HS-5 (cell line): ENCODE measurements at places on chromosomes 12 and 14.
A peak's percentile ranks its signal among the peaks of the same experiment; 100 is the strongest.

DNA sequence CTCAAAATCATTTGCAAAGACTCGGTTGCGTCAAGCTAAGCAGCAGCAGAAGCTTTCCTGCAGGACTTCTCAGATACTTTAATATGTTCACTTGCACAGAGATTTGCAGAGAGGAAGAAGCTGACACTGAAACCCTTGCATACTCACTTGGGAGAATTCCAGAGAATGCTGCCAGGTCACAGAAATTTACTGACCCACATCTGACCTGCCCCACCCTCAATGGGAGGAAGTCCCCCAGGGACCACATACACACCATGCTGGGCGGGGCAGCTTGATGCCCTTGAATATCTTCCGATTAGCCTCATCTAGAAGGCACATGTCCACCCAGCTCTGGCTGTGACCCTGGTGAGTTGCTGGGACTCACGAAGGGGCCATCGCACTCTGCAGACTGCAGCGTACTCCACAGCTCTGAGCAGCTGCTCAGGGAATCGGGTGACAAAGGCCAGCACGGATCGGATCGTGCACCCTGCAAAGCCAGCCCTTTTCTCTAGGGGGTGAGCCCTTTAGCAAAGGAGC, 83.2 kb downstream of the ITPK1 start:
- no peak for DNase-seq

DNA sequence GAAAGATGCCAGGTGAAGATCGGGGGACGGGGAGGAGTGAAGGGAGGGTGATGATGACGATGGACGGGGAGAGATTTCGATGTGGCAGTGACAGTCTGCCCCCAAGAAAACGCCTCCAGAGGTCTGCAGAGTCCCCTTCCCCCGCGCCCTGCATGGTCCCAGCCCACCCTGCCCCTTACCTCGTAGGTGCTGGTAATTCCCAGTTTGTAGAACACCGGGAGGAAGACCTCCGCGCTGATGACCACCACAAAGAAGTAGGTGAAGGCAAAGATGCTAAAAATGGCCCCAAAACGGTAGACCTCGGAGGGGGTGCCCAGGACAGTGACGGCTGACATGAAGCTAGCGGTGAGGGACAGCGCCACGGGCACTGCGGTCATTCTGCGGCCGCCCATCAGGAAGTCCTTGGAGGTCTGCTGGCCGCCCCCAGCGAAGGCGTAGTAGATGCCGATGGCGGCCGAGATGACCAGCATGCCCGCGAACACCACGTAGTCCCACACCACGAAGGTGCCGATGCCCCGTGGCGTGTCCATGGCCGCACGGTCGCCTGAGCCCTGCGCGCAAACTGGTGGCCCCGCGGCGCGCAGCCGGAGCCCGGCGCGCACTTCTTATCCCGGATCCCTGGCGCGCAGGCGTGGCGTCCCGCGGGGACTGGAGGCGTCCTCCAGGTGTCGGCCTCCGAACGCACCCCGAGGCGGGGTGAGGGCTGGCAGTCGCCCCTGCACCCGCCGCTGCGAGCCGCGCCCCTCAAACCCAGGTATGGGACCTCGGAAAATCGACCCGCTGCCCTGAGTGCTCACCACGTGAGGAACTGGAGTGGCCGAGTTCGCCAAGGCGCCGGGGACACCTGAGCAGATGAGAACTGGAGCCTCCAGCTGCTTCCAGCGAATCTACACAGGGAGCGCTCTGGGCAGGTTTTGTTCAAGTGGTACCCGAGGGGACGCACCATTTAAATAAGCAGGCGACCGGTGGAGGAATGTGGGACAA, at the start of gene SLC5A8:
SLC5A8 (minus strand) TSS at position 920 of the 984 bp plus-strand sequence; CDS start at position 530, 390 bp downstream.
- DNase-seq: no peak

DNA sequence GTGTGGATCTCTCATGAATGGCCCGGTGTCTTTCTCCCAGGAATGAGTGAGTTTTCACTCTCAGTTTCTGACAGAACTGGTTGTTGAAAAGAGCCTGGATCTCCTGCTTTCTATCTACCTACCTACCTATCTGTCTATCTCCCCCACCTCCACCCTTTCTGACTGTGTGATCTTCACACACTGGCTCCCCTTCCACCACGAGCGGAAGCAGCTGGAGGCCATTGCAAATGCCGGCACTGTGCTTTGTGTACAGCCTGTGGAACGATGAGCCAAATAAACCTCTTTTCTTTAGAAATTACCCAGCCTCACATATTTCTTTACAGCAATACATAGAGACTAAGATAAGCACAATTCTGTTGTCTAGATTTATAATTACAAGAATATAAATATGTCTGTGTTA, 7.2 kb downstream of the GSKIP start:
- DNase-seq: no peak

DNA sequence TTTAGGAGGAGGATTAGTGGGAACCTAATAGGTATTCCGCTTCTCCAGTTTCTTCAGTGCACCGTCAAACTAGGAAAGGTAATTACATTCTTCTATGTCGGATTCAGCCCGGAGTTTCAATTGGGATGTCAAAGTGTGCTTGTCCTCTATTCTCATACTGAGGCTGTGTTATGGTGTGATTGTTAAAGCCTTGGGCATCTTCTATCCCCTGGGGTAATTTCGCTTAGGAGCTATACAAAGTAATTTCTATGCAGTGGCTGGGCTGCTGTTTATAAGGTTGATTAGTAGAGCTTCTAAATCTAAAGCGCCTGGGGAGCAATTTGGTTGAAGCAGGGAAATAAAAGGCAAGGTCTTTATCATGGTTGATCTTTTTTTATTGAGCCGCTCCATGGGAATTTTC, 399.6 kb downstream of the ZFP36L1 start:
- DNase-seq: no peak

GRCh38 chr14:51650716-51651387, 858 bp upstream of the FRMD6 start:
- DNase-seq: no peak

DNA sequence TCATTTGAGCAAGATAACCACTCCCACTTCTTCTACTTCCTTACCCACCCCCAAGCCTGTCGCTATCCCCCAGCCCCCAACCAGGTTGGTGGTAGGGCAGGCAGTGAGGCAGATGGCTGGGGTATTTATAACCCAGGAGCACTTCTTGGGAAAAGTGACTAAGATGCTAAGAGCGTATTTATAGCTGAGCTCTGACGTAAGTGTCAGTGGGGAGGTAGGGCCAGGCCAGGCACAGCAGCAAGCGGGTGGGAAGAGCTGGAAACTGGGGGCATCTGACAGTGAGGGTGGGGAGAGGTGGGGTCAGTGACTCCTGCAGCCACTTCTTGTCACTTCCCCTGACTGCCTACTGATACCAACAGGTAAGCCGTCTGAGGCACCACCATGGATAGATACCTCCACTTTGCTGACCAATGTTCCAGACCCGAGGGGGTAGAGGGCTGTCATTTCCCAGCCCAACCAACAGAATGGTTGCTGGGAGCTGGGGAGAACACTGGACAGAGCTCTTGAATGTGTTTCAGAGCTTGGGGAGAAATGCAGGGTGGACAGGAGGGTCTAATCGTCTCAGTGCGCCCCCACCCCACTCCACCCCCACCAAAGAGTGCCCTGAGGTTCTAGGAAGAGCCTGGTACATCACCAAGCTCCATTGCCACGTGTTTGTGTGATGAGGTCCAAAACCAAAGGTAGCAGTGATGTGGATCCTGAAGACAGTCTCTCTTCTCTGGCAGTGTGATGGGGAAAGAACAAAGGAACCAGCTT, 2.7 kb upstream of the INHBE start:
- DNase-seq: no peak

- no peak for DNase-seq
Observed at GRCh38 chr12:58657190-58657589, 263.1 kb downstream of the LRIG3 start.

GRCh38 chr12:81819991-81820633, 61.0 kb upstream of the PPFIA2 start:
- peak; percentile 69 for DNase-seq

DNA sequence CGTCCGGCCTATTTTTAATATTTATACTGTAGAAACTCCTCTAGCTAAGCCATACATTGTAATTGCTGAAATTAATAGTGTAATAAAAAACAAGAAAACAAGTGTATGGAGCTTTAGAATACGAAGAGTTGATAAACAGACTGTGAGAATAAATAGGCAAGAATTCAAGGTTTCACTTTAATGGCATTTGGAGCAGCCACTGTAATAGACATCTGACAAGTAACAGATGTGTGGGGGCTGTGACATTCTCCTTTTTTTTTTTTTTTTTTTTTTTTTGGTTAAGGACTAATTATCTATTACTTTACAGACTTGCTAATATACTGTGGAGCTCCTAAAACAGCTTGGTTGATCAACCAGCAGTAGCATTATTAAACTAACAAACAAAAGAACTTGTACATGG, 42.1 kb upstream of the CFAP54 start:
- DNase-seq: no peak

- no peak for DNase-seq
Observed at GRCh38 chr14:24607081-24607480, 2.4 kb downstream of the GZMH start.

- no peak for DNase-seq
Observed at GRCh38 chr14:37172936-37173614, 669 bp upstream of the SLC25A21 start.

DNA sequence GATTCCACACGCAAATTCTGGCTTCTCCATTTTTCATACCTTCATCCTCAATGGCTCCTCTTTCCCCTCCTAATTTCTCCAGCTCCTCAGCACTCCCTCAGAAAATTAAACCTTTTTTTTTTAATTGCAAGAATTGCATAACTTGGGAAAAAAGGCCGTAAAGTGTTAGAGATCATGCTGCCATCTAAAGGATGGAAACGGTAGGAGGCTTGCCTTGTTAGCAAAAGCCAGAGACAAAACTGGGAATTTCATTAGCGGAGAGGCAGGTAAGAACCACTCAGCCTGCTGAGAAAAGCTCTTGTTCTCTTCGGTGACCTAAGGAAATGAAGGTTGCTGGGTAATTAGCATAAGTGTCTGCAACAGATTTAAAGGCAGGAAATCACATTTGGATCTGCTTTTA, 204.3 kb downstream of the AEBP2 start:
- peak; percentile 16 for DNase-seq

DNA sequence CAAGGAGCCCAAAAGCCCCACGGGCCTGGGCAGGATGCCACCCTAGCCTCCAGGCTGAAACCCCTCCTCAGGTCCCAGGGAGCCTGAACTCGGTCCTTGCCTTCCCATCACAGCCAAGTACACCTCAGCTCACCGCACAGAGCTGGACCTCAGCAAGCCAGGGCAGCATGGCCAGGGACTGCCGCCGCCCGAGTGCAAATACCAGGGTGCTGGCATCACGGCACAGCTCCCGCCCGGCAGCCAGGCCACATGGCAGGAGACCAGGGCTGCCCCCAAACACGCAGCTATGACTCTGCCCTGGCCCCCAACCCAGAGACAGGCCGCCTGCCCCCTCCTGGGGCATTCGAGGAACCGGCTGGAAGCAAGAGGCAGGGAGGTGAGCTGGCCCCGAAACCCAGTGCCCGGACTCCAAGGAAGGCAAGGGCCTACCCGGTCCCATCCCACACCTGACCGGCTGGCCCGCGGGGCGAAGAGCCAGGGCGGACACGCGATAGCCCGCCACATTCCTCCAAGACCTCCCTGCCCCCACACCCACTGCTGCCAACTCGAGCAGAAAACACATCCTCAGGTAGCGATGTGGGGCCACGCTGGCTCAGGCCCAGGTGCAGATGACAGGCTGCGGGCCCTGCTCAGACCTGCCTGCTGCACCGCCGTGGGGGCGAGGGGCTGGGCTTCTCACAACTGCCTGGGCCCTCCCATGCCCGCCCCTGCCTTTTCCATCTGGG, 2.7 kb downstream of the JAG2 start:
- DNase-seq: no peak

- DNase-seq: no peak
Observed at GRCh38 chr14:26589925-26590324, 7.9 kb downstream of the NOVA1 start.

- DNase-seq: no peak
Observed at GRCh38 chr14:94462763-94463572, 10.4 kb upstream of the SERPINA11 start.

- no peak for DNase-seq
Observed at GRCh38 chr14:41817626-41818025, 210.9 kb downstream of the LRFN5 start.

GRCh38 chr14:102916347-102917055, 6.0 kb upstream of the AMN start:
- DNase-seq: no peak

GRCh38 chr12:98686603-98687002, 41.5 kb downstream of the APAF1 start:
- DNase-seq: no peak

GRCh38 chr12:28830491-28830890, 318.6 kb upstream of the FAR2 start:
- no peak for DNase-seq

- no peak for DNase-seq
Observed at GRCh38 chr12:104665296-104665695, 208.5 kb downstream of the CHST11 start.

DNA sequence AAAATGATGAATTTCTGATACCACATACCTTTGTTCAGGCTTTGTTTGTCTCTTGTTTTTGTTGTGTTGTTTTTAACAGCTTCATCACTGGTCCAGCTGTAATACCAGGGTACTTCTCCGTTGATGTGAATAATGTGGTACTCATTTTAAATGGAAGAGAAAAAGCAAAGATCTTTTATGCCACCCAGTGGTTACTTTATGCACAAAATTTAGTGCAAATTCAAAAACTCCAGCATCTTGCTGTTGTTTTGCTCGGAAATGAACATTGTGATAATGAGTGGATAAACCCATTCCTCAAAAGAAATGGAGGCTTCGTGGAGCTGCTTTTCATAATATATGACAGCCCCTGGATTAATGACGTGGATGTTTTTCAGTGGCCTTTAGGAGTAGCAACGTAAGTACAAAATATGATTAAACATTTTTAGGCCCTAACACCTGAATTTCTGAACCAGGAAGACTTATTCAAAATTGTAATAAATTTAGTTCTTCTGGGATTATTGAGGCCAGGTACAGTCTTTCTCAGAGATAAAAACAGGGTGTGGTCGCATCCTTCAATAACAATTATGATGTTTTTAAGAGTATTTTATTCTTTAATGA, 22.4 kb downstream of the RXYLT1 start:
- no peak for DNase-seq

DNA sequence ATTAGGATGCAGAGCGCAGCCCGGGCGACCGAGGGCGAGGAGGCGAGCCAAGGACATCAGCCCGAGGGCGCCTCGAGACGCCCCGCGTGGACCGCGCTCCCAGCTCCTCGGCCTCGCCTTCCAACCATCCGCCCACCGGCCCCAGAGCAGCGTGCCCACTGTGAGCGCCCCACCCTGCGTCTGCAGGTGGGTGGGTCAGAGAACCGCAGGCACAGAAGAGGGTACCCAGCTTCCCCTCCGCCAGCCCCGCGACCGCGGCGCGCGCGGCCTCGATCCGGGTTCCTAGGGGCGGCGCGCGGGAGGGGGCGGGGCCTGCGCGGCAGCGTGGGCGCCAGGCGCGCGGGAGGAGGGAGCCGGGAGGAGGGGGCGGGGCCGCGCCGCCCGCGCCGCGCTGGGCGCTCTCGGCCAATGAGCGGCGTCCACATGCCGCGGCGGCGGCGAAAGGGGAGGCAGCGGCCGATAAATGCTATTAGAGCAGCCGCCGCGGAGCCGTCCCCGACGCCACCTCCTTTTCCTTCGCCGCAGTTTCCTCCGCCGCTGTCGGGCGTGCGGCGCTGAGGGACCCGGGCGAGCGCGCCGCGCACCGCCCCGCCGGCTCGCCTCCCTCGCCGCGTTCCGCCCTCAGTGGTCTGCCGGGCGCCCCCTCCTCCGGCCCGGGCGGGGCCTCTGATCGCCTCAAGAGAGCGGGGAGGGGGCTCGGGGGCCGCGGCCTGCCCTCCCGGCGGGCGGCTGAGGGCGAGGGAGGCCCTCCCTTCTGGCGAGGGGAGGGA, at the start of gene ATP2A2:
ATP2A2 (plus strand) TSS at position 469 of the 770 bp plus-strand sequence. CDS start 543 bp downstream, outside the sequence.
- DNase-seq: no peak
